CD4-positive, alpha-beta memory T cell (primary cell): ENCODE measurements at places on chromosomes 12 and 14. TPM values are rescaled to one million over a fixed set of nuclear protein-coding genes. Genes with fewer than 3 reads are reported as not detected.
A peak's percentile ranks its signal among the peaks of the same experiment; 100 is the strongest.

GRCh38 chr12:90995010-90995409 lies 9.8 kb downstream of the EPYC start:
- no peak for DNase-seq

DNA sequence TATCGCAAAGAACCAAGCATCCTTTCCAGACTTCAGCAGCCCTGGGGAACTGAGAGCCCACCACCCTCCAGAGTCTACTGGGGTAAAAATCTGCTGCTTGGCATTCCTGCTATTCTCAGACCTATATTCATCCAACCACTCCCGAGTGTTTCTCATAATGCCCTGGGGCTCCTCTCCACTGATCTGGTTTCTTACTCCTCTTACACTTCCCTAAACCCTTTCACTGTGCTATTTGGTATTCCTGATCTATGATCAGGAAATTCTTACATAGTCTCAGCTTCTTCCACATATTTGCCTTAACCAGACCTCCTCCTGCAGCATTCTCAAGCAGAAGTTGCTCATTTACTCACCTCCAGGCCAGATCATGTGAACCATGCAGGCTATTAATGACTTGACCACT lies 82.4 kb downstream of the SYT10 start:
- DNase-seq: no peak

DNA sequence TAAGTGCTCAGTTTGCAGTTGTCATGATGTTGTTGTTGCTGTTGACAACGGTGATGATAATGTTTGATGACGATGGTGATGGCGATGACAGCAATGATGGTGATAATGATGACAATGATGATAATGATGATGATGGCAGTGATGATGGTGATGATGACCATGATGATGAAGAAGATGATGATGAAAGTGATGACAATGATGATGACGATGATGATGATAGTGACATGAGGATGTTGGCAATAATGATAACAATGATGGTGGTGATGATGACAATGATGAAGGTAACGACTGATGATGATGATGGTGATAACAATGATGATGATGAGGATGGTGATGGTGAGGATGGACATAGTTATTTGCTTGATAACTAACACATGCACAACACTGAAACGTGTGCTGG lies 778.5 kb downstream of the VRK1 start:
- DNase-seq: no peak

GRCh38 chr12:20189767-20190166 lies 178.6 kb upstream of the PDE3A start:
- DNase-seq: no peak

DNA sequence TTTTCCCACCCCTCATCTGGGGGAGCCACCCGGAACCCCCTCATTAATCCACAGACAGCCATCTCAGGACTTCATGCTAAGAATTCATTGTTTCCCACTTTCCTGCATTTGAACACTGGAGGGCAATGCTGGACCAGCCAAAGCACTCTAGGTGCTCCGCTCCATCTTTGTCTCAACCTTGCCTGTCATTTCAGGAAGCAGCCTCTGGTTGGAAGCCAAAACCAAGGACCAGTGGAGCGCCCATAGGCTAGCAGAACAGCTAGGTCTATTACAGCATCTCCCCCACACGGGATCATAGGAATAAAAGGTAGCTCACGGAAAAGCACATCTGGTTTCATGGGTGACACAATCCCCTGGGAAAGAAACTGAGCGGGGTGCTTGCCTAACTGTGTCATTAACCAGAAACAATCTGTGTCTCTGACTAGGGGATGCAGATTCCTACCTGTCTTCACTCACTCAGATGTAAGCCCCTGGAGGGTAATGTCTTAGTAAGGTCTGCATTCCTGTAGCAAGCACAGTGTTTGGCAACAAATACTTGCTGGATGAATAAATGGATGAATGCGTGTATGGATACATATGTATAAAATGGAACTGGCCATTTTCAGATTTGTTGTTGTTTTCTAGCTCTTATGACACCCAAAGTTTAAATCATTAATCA lies 197.0 kb downstream of the DAD1 start:
- no peak for DNase-seq

DNA sequence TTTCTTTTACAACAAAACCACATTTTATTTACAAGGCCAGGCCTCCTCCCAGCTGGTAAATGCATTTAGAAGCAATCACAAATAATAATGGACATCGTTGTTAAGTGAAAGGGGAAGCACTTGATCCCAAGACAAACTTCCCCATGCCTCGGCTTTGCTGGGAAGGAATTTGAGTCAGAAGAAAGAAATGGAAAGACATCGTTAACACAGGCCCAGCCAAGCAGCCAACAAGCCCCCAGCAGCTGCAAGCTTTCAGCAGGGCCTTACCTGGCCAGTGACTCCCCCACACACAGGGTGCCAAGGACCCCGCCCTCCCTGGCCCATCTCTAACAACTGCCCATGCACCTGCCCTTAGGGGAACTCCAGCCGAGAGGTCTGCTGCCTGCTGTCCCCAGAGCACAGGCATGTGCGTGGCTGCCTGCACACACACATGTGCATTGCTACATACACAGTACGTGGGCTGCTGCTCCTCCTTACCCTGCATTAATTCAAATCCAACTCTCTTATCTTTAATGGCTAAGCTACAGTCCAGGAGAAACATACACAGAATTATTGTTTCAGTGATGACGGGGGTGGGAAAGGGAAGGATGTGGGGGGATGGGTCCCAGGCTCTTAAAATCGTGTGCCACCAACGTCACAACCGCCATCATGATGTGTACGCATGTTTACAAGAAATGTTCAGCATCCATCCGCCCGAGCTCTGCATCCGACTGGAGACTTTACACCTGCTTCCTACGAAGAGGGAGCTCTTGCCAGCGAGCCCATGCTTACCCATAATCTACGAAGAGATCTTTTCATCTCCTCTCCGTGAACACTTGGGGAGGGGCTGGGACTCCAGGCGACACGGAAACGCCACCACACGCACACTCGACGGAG lies 9.8 kb downstream of the BCL11B start:
- DNase-seq: peak; percentile 96

DNA sequence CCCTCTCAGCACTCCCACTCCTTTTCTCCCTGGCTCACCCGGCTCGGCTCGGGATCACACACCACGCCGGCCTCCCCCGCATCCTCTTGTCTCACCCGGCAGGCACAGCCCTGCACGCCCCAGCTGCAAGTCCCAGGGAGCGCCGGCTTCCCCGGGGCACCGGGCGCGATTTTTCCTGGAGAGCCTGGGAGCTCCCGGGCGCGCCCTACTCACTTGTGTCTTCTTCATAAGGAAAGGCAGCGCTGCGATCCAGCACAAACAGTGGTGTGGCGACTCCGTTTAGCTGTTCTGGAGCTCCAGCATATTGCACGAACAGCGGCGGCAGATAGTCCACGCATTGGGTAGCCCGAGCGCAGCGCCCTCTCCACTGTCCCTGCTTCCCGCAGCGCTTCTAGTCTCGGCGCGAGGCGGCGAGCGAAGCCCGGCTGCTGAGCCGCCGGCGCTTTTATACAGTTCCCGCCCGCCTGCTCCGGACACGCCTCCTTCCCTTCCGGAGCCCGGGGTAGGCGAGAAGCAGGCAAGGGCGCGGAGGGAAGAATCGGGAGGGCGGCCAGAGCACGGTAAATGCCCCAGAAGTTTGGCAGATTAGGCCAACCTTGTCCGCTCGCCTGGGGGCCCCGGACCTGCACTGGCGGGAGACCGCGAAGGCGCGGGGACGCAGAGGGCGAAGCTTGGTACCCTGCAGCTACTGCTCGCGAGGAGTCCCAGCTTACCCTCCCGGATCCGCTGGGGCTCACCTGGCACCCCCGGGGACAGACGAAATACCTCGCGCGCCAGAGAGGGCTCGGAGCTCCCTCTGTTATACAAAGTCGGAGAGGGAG lies at the start of gene KITLG:
Gene KITLG (minus strand): TSS at position 421 of the 821 bp plus-strand sequence. CDS start 193 bp downstream, at position 228.
- no peak for DNase-seq

GRCh38 chr12:54459355-54459754 lies 14.0 kb downstream of the GTSF1 start:
- no peak for DNase-seq

DNA sequence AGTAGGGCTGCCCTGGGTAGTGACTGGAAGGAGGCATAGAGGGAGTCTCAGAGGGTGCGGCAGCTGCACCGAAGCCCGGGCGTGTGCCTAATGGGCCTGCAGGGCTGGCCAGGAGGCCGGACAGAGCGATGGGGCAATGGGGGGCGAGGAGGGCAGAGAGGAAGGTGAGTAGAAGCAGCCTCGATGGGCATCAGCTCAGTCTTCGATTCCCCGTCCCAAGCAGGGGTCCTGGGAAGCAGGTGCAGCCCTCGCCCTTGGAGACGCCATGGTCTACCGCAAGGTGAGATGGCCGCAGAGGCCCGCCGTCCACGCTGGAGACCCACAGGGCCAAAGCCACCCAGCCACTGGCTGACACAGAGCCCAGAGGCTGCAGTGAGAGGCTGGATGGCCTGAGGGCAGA lies 70.8 kb downstream of the GALNT9 start:
- DNase-seq: no peak

DNA sequence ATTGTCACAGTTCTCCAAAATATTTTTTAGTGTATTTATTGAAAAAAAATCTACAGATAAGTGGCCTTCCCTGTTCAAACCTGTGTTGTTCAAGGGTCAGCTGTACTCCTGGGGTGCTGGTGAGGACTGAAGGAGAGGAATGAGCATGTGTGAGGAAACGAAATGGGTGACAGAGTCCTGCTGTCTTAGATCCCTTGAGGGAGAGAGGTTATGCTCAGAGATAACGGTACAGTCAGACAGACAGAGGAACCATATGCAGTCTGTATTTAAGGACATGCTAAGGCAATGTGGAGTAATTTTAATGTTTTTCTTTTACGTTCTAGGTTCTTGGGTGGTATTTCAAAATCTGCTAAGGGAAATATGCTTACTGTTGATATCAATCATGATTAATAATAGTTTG lies 352.9 kb upstream of the RGS6 start:
- no peak for DNase-seq

- DNase-seq: peak; percentile 91
Measured at GRCh38 chr12:116559162-116559935, at the start of gene MAP1LC3B2. Gene MAP1LC3B2, plus strand, starts transcription at chr12:116559381. Its CDS starts 16,562 bp downstream, at chr12:116575943.

DNA sequence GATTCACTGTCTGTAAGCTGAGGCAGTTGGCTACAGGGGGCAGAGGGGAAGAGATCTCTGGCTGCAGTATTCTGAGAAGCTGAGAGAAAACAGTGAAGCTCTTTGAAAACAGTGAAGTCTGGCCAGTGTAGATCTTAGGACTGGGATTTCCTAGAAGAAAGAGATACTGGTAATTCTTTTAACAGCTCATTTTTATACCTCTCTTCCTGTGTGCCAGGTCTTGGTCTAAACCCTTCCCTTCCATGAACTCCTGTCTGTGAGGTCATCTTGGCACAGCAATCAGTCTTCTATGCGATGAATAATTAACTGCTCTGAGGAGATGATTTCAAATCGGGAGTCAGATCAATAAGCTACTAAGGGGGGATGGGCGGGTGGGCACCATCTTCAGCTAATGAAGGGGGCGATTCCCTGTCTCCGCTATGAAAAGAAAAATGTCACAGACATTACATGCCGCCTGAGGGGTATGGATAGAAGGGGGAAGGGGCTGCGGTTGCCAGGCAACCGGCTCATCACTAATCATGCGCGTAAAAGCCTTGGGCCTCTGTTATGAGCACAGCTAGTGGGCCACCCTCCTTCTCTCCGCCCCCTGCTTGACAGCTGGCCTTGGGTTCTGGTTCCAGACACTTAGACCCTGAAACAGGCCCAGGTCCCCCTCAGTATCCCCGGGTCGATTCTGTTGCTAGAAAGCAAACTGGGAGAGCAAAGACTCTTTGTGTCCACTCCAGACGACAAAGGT lies 75.3 kb upstream of the CEP83 start:
- no peak for DNase-seq

- no peak for DNase-seq
Measured at GRCh38 chr12:26027401-26027800, 68.9 kb downstream of the RASSF8 start.

- DNase-seq: no peak
Measured at GRCh38 chr12:16984484-16984883, 378.5 kb upstream of the LMO3 start.

DNA sequence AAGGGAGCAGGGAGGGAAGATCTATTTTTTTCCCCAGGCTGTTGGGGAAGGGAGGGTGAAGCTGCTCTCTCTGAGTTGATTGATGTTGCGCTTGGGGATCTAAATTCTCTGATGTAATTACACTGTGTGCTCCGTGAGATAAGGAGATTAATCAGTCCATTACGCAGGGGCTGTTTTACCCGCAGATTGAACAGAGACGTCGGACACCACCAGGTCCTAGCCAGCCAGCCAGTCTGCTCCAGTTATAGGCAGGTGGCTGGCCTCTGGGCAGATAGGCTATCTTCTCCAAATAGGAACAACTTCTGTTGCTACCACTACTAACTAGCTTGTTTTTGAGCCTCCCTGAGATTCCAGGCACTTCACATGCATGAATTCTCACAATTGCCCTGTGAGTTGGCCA lies 91.1 kb downstream of the SRRM4 start:
- DNase-seq: no peak

GRCh38 chr12:24482044-24482443 lies 466.9 kb downstream of the BCAT1 start:
- DNase-seq: no peak

DNA sequence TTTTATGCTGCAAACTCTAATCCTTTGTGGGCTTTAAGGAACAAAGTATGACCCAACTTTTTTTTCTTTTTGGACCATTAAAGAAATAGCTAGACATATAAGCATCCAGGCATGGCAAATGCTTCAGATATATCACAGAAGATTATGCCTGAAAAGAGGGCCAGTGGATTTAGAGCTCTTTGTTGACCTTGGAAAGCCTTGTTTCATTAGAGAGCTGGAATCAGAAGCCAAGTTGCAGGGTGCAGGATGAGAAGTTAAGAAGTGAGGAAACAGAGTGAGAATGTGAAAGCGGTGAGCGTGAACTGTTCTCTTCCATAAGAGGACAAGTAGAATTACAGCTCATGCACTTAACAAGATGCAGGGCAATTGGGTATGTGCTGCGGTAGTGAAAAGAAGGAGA lies 373.7 kb downstream of the SYT1 start:
- no peak for DNase-seq

GRCh38 chr14:56161658-56162057 lies 43.4 kb downstream of the PELI2 start:
- DNase-seq: no peak

GRCh38 chr14:84483072-84483420 lies 1046.9 kb upstream of the FLRT2 start:
- DNase-seq: no peak

- no peak for DNase-seq
Measured at GRCh38 chr12:130041983-130042812, 120.1 kb upstream of the FZD10 start.

DNA sequence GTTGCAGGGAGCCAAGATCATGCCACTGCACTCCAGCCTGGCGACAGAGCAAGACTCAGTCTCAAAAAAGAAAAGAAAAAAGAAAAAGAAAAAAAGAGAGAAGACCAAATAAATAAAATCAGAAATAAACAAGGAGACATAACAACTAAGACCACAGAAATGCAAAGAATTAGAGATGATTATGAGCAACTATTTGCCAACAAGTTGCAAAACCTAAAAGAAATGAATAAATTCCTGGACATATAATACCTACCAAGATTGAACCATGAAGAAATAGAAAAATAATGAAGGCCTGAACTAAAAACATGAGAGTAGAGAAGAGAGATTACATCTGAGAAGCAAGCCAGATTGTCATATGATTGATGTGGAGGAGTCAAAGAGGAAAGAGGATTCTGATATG lies 17.6 kb upstream of the EPS8 start:
- no peak for DNase-seq

- no peak for DNase-seq
Measured at GRCh38 chr12:52199294-52199919, 7.6 kb upstream of the KRT80 start.

The LRRC10 gene
- not detected for polyA plus RNA-seq

The TSPAN19 gene
- polyA plus RNA-seq: not detected

The FAM90A1 gene
- polyA plus RNA-seq: 0.10 TPM

The OTUB2 gene
- polyA plus RNA-seq: 0.19 TPM

The KRT72 gene
- not detected for polyA plus RNA-seq
